Lower lobe of right lung (tissue), 2 donors: ENCODE measurements at places on chromosomes 16 and 17. TPM values are rescaled to one million over a fixed set of nuclear protein-coding genes. Genes with fewer than 3 reads are reported as not detected.

DNA sequence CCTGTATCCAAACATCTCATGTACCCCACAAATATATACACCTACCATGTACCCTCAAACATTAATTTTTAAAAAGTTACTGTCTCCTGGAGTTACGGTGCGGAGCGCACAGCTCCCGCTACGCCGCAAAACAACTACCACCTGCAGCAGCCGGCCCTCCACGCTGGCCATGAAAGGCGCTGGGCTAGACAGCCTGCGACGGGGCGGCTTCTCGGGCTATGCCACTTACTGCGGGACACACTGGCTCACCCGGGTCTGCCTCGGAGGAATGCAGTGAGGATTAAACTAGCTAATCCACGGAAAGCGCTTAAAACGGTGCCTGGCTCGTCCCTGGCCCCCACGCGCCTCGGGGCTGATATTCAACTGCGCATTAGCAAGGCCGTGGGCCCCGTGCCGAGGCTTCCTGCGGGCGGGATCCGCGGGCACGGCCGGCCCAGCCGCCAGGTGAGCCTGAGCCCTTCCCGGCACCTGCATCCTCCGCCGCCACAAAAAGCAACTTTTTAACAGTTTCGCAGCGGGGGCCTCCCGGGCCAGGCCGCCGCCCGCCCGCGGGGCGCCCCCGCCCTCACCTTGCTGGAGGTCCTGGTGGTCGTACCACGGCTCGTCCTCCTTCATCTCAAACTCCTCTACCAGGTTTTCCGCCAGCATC lies 633 bp downstream of the CDR2 start:
- DNase-seq: peak; percentile 67
- H3K4me3 ChIP-seq: peak overlapping the region; percentile 90
- peak overlapping the region; percentile 85 for H3K27ac ChIP-seq
- H3K4me1 ChIP-seq: peaks cover 53% of the 10 kb centered on the region

GRCh38 chr16:50627419-50627818 lies 53.7 kb downstream of the SNX20 start:
- peaks cover 14% of the 10 kb centered on the region for H3K36me3 ChIP-seq
- peak overlapping the region; percentile 41 for H3K27ac ChIP-seq
- no peak overlapping the region for H3K4me3 ChIP-seq
- peaks cover 21% of the 10 kb centered on the region for H3K4me1 ChIP-seq
- no peaks in the 10 kb centered on the region for H3K27me3 ChIP-seq

- no peak overlapping the region for H3K4me3 ChIP-seq
- H3K4me1 ChIP-seq: no peaks in the 10 kb centered on the region
These were observed 39.4 kb downstream of the AP1G1 start for GRCh38 chr16:71769222-71769621.

- H3K4me1 ChIP-seq: no peaks in the 10 kb centered on the region
- no peak for DNase-seq
- no peak overlapping the region for H3K4me3 ChIP-seq
- H3K36me3 ChIP-seq: no peaks in the 10 kb centered on the region
These were observed 485.7 kb downstream of the HS3ST4 start for GRCh38 chr16:26177438-26177837.

GRCh38 chr17:78572239-78573205 lies 4.7 kb downstream of the DNAH17 start:
- no peaks in the 10 kb centered on the region for H3K36me3 ChIP-seq
- DNase-seq: no peak
- no peak overlapping the region for H3K27ac ChIP-seq
- H3K4me1 ChIP-seq: no peaks in the 10 kb centered on the region
- no peak overlapping the region for H3K4me3 ChIP-seq

- no peak for DNase-seq
- H3K27me3 ChIP-seq: peaks cover 98% of the 10 kb centered on the region
- peak within 1 kb of the TSS; percentile 31 for H3K4me3 ChIP-seq
These were observed at the start of gene HOXB6 for GRCh38 chr17:48604770-48605329. TSS of gene HOXB6 (minus strand) at chr17:48604986. CDS start at chr17:48598150, 6,836 bp downstream.

DNA sequence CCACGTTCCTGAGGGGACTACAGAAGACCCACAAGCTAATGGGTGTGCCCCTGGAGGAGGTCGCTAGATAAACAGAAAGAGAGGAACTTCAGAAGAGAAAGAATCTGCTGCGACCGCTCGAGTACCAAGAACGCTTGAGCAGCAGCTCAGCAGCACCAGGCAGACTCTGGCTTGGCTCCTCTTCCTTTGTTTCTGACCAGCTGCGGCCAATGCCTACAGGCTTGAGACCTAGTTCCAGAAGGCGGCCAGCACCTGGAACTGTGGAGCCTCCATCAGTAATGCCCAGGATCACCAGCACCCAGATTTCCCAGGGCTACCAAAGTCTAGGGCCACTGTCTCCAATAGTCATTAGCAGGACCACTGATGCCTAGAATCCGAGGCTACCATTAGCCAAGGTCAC lies 26.0 kb upstream of the GOSR2 start:
- H3K4me1 ChIP-seq: no peaks in the 10 kb centered on the region
- no peak overlapping the region for H3K4me3 ChIP-seq
- peaks cover 20% of the 10 kb centered on the region for H3K27me3 ChIP-seq
- H3K27ac ChIP-seq: no peak overlapping the region
- no peak for DNase-seq

DNA sequence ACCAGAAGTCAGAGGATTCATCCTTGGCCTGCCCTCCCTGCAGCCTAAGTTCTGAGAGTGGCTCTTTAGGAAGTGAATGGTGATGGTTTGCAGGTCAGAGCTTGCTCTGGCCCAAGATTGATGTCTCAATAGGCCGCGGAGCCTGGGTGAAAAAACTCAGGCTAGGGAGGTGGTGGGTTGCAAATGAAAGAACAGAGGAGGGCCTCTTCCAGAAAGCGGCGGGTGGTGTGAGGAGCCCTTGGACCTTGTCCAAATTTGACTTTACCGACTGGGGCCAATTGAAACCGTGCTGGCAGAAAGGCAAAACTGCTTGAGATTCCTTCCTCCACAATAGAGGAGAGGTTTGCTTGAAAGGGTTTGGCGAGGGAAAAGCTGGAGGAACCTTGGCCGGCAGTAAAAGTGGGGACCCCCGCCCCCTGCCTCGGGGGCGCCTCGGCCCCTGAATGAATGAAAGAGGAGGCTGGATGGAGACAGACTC lies 331.3 kb downstream of the SEC14L1 start:
- H3K36me3 ChIP-seq: peaks cover 3% of the 10 kb centered on the region
- H3K27me3 ChIP-seq: no peaks in the 10 kb centered on the region
- peak overlapping the region; percentile 78 for H3K27ac ChIP-seq
- peak; percentile 65 for DNase-seq
- peak overlapping the region; percentile 11 for H3K4me3 ChIP-seq
- peaks cover 82% of the 10 kb centered on the region for H3K4me1 ChIP-seq

DNA sequence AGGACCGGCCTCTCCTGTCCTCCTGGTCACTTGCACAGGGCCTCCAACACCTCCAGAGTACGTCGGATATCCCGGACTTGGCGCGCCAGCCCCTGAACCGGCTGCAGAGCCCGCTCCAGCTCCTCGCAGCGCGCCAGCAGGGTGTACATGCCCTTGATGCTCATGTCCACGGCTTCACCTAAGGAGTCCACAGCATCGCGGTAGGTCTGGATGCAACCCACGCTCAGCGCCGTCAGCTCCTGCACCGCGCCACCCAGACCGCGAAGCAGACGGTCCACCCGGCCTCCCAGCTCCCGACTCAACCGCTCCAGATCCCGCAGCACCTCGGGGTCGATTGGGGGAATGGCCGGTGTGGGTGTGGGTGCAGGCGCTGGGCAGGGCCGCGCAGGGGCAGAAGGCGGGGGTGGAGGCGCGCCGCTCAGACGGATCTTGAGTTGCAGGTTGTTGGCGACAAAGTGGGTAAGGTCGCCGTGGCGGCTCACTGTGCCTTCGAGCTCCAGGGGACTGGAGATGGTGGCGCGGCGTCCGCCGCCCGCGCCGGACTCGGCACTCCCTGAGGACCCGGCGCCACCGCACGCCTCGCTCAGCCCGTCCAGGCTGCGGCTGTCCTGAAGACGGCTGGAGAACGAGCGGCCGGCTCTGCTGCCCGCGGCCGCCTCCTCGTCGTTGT lies 804 bp downstream of the BORCS6 start:
- H3K4me3 ChIP-seq: peak overlapping the region; percentile 97
- peak overlapping the region; percentile 98 for H3K27ac ChIP-seq
- H3K4me1 ChIP-seq: peaks cover 60% of the 10 kb centered on the region
- H3K27me3 ChIP-seq: no peaks in the 10 kb centered on the region
- no peaks in the 10 kb centered on the region for H3K36me3 ChIP-seq

GRCh38 chr16:84843149-84844048 lies 23.6 kb downstream of the CRISPLD2 start:
- DNase-seq: no peak
- H3K36me3 ChIP-seq: peaks cover 24% of the 10 kb centered on the region
- peaks cover 6% of the 10 kb centered on the region for H3K27me3 ChIP-seq

DNA sequence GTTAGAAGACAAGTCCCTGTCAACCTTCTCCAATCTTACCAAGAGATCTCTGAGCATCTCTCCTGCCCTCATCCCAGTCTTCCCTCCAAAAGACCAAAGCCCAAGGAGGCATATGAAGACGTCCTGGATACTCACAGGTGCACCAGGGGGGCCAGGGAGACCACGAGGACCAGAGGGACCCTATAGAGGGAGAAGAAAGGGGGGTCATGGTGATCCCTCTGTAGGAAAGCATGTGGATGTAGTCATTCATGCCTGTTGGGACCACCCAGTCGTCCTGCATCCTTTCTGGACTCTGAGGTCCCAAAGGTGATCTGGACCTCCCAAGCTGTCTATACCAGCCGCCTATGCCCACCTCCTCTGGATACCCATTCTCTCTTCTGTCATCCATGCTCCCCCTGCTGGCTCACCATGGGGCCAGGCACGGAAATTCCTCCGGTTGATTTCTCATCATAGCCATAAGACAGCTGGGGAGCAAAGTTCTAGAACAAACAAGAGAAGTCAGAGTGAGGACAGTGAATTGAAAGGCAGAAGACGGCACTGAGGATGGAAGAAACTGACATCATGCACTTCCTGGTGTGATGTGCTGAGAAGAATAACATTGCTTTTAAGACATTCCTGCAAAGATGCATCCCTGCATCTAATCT lies 3.3 kb downstream of the COL1A1 start:
- H3K27ac ChIP-seq: no peak overlapping the region
- peaks cover 52% of the 10 kb centered on the region for H3K36me3 ChIP-seq
- peak; percentile 61 for DNase-seq
- no peak overlapping the region for H3K4me3 ChIP-seq
- peaks cover 28% of the 10 kb centered on the region for H3K27me3 ChIP-seq
- H3K4me1 ChIP-seq: peaks cover 41% of the 10 kb centered on the region

DNA sequence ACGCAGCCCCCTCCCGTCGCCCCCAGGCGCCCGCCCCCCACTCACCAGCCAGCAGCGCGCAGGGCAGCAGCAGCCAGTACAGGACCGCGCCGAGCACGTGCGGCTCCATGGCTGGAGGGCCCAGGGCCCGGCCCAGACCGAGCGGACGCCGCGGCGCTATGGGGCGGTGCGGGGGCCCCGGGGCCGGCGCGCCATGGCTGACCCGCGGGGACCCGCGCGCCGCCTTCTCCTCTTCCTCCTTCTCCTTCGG lies 239 bp downstream of the PIEZO1 start:
- no peaks in the 10 kb centered on the region for H3K27me3 ChIP-seq
- H3K4me1 ChIP-seq: peaks cover 52% of the 10 kb centered on the region
- H3K4me3 ChIP-seq: peak overlapping the region; percentile 71

- H3K27me3 ChIP-seq: no peaks in the 10 kb centered on the region
- DNase-seq: peak; percentile 10
- no peak overlapping the region for H3K4me3 ChIP-seq
These were observed 13.1 kb upstream of the CTCF start for GRCh38 chr16:67549240-67549639.

- H3K27ac ChIP-seq: no peak overlapping the region
- H3K4me3 ChIP-seq: no peak overlapping the region
- DNase-seq: no peak
These were observed 284.1 kb downstream of the SOX9 start for GRCh38 chr17:72404872-72405271.

DNA sequence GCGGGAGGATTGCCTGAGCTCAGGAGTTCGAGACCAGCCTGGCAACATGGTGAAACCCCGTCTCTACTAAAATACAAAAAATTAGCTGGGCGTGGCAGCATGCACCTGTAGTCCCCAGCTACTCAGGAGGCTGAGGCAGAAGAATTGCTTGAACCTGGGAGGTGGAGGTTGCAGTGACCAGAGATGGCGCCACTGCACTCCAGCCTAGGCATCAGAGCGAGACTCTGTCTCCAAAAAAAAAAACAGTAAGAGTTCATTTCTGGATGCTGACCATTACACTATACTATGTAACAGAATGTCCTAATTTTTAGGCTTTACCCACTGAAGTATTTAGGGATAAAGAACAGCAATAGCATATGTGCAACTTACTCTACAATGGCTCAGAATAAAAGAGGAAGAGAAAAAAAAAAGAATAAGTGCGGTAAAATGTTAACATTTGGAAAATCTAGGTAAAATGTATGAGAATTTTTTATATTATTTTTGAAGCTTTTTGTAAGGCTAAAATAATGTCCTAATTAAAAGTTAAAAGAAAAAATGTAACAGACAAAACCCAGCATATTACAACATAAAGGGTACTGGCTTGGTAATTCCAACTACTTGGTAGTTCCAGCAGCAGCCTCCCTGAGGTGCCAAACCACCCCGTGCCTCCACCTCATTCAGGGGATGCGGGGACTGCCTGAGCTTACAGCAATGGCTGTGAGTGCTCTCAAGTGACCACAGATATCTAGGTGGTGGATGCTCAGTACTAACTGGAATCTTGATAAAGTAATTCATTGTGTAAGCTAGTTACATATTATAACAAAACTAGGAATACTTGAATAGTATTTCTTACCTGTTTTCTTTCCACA lies 10.9 kb downstream of the COPS3 start:
- H3K36me3 ChIP-seq: peaks cover 98% of the 10 kb centered on the region
- no peak overlapping the region for H3K27ac ChIP-seq
- no peak overlapping the region for H3K4me3 ChIP-seq
- H3K4me1 ChIP-seq: no peaks in the 10 kb centered on the region

- no peaks in the 10 kb centered on the region for H3K4me1 ChIP-seq
- no peak for DNase-seq
- no peak overlapping the region for H3K27ac ChIP-seq
- H3K4me3 ChIP-seq: no peak overlapping the region
These were observed 251.9 kb downstream of the PARN start for GRCh38 chr16:14378131-14378551.

MAP2K6 gene
- 6.3 TPM for total RNA-seq

GAS2L2 gene
- 3.1 TPM for total RNA-seq

MSLN gene
- 42.6 TPM for total RNA-seq

OR1F1 gene
- total RNA-seq: not detected

RPL26 gene
- 1,194 TPM for total RNA-seq

KRTAP16-1 gene
- not detected for total RNA-seq

TMEM204 gene
- total RNA-seq: 63.1 TPM

C1QL1 gene
- total RNA-seq: not detected

GLP2R gene
- 3.4 TPM for total RNA-seq
